ENCODE measurements at places on chromosomes 11 and 22.

GRCh38 chr11:44600839-44601383 lies 35.4 kb downstream of the CD82 start:
- no peak for DNase-seq

- DNase-seq, result no peak
Measured at GRCh38 chr22:26735019-26735409, 77.6 kb downstream of the MIAT start.

- DNase-seq, result no peak
Measured at GRCh38 chr11:6617315-6617781, 1.9 kb downstream of the TPP1 start.

DNA sequence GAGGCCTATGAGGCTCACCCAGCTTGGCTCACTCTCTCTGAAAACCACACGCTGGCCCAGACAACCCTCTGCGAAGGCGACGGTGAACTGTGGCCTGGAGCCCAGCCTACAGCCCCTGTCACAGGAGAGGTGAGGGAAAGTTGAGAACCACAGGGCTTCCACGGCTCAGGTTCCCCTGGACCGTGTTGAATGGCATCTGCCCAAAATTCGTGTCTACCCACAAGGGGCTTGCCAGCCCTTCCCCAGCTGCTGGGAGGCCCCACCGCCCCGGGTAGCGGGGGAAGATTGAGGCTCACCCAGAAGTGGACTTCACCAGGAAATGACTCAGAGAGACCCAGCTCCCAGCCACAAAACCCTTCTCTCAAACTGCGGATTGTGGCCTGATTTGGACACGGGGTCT lies 197.1 kb downstream of the CTTN start:
- DNase-seq, result no peak

DNA sequence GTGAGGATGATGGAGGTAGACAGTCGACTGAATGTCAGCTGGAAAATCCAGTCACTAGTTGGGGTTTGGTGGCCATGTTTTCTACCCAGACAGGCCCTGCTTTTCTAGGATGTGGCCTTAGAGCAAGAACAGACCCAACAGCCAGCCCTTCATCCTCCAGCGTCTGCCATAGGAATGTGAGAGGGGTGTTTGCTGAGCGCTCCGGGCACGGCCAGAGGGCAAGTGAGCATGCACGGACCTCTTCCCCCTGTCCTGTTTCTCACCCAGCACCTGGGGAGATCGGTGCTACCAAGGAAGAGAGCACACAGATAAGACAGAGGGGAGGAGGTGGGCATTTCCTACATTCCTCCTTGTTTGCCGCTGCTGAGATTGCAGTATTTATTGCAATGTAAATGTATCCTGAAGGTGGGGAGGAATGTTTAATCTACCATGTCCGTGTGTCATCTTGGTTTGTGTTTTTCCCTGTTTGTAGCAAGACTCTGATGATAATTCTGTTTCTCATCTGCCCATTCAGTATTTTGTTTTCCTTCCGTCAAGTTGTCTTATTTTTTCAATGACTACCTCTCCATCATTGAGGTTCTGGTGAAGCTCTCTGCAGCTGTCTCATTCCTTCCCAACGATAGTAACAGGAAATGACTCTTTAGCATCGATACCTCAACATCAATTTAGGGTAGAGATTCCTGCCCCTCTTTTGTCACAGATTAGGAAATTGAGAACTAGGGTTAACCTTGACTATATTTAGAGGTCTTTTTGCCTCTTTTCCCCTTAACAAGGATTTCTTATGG lies 4.9 kb upstream of the ATF4 start:
- no peak for DNase-seq

GRCh38 chr11:133023232-133023631 lies 509.1 kb downstream of the OPCML start:
- no peak for DNase-seq

GRCh38 chr11:37248145-37248544 lies 650.1 kb upstream of the RAG2 start:
- no peak for DNase-seq

- no peak for DNase-seq
Measured at GRCh38 chr11:17383461-17383860, 5.0 kb downstream of the KCNJ11 start.

DNA sequence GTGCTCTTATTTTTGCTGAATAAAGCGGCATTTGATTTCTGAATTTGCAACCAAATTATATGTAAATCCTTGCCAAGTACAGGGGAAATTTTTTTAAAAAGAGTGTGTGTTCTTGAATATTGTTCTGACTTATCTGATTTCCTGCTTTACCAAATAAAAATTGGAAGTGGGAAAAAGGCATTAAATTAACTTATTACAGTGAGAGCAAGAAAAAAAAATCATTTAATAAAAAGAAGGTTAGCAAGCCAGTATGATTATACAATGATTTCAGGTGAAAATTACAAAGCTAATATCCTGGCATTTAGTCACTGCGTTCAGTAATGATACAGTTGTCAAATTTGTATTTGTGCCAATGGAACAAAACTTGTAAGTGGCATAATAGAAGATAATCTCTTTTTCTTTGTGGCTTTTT lies 82.1 kb upstream of the PPARA start:
- DNase-seq, result no peak

DNA sequence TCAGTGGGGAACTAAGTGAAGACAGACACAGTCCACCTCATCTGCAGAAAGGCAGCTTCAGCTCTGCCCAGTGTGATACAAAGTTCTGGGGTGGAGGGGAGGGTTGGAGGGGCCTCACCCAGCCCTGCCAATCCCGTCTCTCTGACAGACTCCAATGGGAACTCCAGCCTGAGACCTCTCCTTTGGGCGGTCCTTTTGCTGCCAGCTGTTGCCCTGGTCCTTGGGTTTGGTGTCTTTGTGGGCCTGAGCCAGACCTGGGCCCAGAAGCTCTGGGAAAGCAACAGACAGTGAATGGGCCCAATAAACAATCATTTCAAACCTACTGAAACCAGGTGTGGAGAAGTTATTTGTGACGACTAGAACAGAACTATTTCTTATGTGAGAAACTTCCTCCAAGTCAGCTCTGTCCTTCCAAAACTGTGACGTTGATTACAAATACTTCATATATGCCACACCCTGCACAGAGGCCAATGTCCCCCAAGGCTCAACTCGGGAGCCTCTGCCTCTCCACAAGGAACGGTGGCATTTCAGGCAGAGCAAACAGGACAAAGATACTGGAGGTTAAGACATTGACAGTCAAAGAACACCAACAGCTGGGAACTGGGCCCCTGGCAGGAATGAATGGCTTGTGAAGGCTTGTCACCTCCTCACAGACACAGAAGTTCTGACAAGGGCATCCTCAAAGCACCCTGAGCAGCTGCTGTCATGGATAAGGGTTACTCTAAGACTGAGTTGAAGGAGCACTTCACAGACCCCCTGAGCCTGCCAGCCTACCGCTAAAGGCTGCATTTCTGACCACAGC lies 8.2 kb downstream of the ZP1 start:
- no peak for DNase-seq

GRCh38 chr11:26675233-26675928 lies 46.5 kb downstream of the SLC5A12 start:
- DNase-seq, result no peak

GRCh38 chr22:46292732-46293131 lies 3.9 kb upstream of the GTSE1 start:
- no peak for DNase-seq

GRCh38 chr11:57485217-57485990 lies 25.1 kb downstream of the RTN4RL2 start:
- DNase-seq, result no peak

DNA sequence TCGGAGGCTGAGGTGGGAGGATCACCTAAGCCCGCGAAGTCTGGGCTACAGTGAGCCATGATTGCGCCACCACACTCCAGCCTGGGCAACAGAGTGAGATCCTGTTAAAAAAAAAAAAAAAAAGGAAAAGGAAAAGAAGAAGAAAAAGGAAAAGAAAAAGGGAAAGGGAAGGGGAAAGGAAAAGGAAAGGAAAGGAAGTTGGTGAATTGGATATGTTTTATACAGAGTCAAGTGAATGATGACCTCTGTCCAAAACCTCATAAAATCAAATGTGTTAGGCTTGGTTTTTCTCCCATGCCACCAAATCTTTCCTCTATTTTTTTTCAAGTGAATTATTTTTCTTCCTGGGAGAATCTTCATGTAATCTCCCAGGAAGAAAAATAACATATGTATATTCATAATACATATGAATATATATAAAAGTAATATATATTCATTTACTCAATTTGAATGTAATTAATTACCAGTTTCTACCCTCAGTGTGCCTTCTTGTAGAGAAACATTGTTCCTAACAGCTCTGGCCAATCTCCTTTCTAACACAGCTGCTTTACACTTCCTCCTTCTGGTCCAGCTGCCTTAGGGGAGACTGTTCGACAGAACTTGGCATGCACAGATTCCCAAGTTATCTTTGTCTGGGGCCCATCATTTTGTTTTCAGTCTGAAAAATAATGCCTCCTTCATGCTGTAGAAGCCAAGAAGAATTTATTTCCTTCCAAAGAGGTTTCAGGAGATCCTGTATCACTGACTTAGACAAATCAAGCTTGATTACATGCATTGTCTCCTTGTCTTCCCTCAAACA lies 111.9 kb downstream of the CCDC34 start:
- no peak for DNase-seq

DNA sequence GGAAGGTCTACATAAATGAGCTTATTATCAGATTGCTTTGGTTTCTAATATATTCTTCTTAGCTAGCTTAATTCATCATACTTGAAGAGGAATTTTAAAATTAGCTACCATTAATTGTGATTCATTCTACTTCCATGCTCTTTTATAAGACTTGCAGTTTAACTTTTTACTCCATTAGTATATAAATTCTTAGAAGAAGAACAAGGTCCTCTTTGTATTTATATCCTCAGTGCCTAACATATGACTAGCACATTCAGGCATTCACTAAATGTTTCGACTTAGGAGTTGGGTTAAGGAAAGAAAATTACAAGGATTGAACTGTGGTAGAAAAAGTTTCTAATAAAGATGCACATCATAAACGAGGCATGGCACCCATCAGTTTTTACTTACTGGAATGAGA lies 1135.5 kb downstream of the JRKL start:
- no peak for DNase-seq

DNA sequence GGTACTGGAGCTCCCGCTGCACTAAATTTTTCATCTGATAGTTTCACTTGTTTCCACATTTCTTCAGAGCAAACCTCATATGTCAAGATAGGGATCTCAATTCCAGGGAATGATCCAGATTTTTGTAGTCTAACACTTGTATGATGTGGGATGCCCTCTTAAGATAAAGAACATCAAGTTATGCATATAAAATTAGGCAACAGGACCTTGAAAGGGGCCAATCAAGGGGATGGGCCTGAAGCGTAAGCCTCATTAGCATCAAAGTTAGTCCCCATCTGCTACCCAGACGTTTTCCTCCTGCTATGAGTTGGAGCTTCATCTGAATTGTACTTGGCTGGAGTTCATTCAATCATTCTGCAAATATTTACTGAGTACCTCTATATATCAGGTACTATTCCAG lies 17.5 kb downstream of the PDGFD start:
- DNase-seq, result no peak

GRCh38 chr11:130817330-130817944 lies 98.8 kb downstream of the SNX19 start:
- DNase-seq, result no peak

DNA sequence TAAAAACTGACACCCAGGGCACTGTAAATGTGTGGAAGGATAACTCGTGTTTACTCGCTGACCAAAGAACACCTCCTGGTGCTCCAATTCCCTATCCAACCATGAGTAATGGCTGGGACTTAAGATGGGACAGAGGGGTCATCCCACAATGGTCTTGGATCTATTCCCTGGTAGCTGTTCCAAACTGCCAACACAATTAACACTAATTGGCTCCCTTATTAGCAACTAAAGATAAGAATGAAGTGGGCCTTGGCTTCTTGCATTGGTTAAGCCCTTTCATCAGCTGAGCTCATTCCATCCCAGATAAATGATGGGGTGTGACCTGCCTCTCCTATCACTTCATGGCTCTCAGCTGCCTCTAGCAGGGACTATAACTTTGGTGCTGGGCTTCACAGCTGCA lies 1.5 kb upstream of the SIK3 start:
- DNase-seq, result no peak

- DNase-seq, result no peak
Measured at GRCh38 chr11:18314784-18315523, 7.0 kb downstream of the HPS5 start.

DNA sequence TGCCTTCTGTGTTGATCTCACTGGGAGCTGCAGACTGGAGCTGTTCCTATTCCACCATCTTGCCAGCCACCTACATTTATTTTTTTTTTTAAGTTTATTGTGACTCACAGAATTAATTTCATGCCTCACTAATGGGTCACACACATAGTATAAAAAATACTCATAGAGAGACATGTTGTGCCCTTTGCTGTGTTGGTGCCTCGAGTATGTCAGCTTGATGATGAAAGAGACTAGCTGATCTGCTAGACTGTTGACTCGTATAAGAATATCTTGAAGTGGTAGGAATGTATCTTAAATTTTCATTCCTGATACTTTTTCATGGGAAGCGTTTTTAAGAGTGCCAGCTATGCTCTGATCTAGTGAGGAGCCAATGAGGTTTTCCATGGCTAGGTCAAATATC lies 28.6 kb upstream of the AMPD3 start:
- no peak for DNase-seq

GRCh38 chr11:31326470-31327148 lies 42.9 kb downstream of the DCDC1 start:
- no peak for DNase-seq

DNA sequence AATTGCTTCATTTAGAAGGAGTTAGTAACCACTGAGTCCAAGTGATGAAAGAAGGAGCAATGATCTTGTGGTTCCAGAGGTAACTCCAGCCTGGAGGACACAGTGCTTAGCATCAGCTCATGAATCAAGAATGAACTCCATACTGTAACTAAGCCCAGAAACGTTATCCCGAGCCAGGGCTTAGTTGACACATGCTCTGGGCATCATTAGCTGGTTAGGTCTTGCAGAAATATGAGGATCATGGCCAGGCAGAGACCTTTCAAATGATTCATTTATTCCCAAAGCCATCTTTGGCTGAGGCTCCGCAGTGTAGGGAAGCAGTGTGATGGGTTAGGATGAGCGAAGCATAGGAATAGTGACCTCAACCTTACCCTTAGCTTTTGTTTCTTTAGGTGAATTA lies 277.4 kb downstream of the FAM76B start:
- DNase-seq, result no peak

DNA sequence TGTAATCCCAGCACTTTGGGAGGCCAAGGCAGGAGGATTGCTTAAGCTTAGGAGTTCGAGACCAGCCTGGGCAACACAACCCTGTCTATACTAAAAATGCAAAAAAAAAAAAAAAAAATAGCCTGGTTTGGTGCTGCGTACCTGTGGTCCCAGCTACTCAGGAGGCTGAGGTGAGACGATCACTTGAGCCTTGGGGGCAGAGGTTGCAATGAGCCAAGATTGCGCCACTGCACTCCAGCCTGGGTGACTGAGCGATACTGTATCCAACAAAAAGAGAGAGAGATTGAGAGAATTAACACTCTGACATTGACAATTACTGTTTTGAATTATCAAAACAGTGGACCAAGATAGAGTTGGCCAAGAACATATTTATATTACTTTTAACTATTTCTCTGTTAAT lies 53.7 kb downstream of the SIK2 start:
- no peak for DNase-seq
